Brain microvascular endothelial cell (primary cell): ENCODE measurements at places on chromosomes 16 and 17.

GRCh38 chr16:7137560-7138330 lies 194.9 kb upstream of the RBFOX1 start:
- no peak for DNase-seq

DNA sequence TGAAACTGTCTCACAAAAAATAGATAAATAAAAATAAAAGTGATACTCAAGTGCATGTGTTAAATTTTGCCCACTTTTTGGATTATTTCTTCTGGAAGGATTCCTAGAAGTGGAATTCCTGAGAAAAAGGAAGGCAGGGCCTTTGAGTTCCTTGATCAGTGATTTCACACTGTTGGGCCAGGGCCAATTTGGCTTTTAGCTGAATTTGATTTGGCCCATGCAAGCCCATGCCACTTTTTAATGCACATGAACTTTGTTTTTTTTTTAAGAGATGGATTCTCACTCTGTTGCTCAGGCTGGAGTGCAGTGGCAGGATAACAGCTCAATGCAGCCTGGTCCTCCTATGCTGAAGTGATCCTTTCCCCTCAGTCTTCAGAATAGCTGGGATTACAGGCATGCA lies 96.3 kb downstream of the TNFRSF13B start:
- DNase-seq: no peak

DNA sequence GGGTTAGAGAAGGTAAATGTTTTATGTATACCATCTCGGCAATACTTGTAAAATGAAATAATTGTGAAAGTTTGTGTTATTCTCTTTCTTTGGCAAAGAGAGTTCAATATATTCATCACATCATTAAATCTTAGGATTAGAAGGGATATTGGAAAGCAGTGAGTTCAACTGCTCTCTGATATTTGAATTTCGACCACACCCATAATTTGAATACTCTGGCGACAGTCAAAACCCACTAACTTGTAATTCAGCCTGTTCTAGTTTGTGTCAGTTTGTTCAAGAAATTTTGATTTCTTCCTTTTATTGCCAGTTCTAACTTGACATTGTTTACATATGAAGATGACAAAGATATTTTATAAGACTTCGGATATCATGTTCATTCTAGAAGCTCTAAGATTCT lies 1380.5 kb upstream of the CDH8 start:
- DNase-seq: no peak

DNA sequence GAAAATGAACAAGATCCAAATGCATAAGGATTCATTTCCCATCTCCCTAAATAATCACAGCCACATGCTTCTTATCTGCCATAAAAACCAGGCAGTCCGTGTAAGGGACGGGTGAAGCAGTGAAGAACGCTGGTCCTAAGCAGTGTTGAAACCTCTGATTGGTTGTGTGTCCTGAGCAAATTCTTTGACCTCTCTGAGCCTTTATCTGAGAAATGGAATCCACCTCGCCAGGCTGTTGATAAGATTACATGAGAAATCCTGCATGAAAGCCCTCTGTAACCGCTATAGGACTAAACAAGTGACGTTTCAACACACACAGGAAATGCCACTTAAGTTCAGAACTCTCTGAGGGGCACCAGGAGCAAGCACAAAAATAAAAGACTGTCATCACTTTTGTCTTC lies 26.8 kb downstream of the GAS7 start:
- DNase-seq: peak; percentile 11

- DNase-seq: no peak
Observed at GRCh38 chr16:47016700-47017133, 43.2 kb upstream of the DNAJA2 start.

DNA sequence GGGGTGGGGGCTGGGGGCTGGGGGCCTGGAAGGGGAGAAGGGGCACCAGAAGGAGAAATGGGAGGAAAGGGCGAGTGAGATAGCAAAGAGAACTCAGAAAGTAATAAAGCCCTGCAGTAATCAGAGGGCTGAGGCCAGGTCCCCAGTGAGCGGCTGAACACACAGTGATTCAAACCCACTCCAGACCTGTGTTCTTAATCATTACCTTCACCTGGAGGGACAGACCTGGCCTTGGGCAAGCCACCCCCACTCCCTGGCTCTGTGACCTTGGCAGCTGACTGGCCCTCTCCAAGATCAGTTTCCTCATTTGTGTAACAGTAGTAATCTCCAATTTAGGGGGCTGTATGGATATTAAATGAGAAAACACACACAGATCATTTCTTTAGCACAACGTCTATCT lies 150.4 kb downstream of the WWOX start:
- DNase-seq: no peak

- peak; percentile 73 for DNase-seq
Observed at GRCh38 chr16:85514598-85515318, 98.4 kb upstream of the GSE1 start.

DNA sequence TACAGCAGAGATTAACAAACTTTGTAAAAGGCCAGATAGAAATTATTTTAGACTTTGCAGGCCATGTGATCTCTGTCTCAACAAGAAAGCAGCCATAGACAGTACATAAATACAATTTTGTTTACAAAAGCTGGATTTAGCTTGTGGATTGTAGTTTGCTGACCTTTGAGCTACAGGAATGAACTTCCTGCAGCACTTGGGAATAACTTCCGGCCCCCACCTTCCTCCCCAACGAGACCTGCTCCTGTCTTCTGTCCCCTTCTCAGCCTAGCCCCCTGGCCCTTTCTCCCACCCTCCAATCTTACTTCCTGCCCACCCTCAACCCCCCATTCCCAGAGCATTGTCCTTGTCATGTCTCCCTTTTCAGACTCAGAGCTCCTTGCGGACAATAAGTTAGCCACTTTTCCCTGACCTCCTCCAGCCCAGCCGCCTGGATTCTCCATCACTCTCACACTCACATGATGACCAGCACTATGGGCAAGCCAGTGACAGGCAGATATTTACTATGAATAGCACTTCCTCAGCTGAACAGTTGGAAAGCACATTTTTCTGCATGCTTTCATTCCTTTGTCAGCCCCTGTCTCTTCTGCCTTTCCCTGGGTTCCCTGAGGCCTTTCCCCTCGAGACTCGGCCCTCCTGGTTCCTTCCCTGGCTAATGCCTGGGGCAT lies 27.6 kb upstream of the DLX3 start:
- DNase-seq: peak; percentile 29

DNA sequence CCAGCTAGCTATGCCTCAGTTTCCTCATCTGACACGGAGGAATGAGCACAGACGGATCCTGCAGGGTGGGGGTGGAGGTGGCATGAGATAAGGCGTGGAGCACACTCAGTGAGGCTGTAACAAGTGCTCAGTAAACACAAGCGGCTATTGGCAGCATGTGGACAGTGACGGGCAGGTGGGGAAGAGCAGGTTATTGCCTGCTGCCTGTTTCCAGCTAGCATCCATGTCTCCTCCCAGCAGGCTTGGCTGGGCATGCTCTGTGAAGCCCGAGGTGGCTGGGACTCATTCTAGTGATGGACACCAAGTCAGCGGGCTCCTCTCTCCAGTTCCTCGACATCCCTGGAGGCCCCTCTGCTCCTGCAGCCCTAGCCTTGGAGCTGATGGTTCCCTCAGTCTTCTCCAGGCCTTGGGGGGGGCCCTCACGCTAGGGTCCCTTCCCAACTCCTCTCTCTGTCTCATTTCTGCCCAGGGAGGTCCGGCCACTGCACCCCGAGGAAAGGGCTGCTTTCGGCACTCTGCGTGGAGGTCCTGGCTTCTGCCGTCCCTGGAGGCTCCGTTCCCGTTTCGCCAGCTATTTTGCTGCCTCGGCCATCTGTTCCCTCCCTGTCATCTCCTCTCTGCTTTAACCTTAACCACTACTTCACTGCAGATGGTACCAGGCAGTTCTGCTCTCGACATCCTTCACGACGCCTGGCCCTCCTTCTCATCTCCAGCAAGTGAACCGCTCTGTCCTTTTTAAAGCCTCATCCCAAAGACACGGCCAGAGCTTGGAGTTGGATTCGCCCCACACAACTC lies 6.2 kb downstream of the RTN4RL1 start:
- no peak for DNase-seq

DNA sequence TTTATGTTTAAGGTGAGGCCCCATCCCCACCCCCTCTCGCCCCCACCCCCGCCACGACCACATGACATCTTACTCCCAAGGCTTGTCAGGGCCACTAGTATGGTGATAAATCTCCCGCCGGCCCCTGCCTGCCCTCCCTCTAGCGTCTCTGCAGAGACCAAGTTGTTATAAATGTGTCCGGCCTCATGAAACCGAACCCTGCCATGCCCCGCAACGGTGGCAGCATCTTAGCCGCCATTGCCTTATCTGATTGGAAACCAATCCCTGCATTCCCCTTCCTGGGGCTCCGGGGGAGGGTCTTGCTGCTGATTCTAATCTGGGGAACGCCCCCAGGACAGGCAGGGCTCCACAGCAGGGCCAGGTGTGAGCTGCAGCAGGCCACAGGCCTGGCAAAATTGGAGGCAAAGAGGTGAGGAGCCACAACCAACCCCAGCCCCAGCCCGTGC lies 352.4 kb downstream of the C16orf95 start:
- no peak for DNase-seq

- no peak for DNase-seq
Observed at GRCh38 chr17:61839300-61839786, 24.0 kb downstream of the BRIP1 start.

DNA sequence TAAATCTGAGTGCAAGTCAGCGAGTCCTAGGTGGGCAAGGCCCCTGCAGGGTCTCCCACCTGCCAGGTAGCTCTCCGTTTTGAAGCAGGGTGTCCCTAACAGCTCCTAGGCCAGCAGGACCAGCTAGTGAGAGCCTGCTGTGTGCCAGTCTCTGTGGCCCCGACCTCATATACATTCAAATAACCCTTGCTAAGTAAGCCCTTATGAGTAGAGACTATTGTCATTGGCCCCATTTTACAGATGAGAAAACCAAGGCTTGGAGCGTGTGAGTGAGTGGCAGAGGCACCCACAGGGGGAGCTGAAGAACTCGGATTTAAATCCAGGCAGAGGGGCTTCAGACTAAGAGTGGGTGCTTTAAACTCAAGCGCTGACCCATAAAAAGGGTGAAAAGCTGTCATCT lies 39.7 kb upstream of the EMP2 start:
- no peak for DNase-seq

DNA sequence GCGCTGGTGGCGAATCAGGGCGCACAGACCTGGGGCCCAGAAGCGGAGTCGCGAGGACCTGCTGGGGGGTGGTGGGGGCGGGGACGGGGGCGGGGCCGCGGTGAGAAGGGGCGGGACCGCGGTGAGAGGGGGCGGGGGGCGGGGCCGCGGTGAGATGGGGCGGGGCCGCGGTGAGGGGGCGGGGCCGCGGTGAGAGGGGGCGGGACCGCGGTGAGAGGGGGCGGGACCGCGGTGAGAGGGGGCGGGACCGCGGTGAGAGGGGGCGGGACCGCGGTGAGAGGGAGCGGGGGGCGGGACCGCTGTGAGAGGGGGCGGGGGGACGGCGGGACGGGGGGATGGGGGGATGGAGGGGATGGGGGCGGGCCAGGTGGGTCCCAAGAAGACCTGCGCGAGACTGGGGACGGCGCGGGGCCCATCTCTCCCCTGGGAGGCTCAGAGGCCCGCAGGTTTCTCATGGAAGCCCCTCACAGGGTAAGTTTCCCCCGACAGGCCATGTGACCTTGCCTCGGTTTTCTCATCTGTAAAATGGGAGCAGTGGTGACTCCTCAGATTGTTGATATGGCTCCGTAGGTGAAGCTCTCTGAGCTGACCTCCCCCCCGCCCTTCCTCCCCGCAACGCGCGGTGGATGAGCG lies 28.6 kb upstream of the DBNDD1 start:
- DNase-seq: no peak

GRCh38 chr16:53692146-53692545 lies 11.5 kb downstream of the RPGRIP1L start:
- DNase-seq: no peak

DNA sequence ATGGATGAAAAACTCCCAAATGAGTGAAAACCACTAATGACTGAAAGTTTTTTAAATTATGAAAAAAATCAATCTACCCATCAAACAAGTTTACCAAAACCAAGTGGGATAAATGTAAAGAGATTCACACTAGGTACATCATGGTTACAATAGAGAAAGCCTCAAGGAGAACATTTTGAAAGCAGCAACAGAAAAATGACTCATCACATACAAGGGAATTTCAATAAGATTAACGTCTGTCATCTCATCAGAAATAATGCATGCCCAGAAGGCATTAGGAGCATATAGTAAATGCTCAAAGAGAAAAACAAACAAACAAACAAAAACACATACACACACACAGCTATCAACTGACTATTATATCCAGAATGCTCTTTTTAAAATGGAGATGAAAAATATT lies 261.8 kb upstream of the KIF2B start:
- DNase-seq: no peak

DNA sequence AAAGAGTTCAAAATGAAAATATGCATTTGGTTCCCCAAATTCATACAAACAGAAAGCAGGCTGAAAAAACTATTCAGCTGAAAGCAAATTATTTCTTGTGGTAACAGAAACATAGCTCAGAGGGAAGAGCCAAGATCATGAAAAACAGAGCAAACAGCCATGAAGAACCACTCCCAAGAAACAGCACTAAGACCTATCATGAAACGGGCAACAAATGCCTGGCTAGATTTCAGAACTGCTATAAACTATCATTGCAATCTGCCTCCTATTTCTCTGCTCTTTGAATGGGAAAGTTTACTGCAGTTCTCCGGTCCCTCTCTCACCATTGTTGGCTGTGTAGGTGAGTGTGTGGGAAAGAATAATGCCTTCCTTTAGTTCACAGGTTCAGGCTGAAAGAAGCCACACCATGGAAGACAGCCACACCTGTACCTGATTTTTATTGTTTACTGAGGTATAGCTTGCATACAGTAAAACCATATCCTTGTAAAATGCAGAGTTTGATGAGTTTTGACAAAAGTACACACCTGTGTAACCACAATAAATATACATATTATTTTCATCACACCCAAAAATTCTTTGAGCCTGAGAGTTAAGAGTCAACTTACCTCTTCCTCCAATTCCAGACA lies 48.2 kb downstream of the CEP112 start:
- no peak for DNase-seq

DNA sequence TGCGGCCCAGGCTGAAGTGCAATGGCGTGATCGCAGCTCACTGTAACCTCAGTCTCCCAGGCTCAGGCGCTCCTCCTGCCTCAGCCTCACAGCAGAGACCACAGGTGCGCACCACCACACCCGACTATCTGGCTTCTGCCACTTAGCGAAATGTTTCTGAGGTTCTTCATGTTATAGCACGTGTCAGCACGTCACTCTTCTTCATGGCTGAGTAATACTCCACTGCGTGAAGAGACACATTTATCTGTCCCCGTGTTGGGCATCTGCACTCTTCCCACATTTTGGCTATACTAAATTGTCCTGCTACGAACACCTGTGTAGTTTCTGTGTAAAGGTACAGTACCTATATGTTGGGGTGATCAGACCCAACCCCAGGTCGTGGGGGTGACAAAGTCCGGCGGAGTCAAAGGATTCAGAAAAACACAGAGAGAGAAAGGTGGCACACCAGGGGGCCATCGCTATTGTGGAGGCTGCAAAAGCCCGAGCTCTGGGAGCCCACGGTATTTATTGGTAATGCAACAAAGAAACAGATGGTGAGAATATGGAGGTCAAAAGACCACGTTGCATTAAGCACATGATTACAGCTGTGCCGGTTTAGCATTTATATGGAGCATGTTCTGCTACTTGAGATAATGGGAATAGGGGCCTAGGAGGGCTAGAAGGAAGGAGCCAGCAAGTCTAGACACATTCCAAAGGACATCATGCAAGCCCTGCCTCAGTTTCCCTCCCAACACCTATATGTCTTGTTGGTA lies 851 bp upstream of the DPEP1 start:
- DNase-seq: no peak

GRCh38 chr16:7545251-7545650 lies 212.6 kb downstream of the RBFOX1 start:
- DNase-seq: no peak

GRCh38 chr16:17828012-17828411 lies 357.3 kb upstream of the XYLT1 start:
- DNase-seq: peak; percentile 88

- no peak for DNase-seq
Observed at GRCh38 chr16:23014592-23014991, 134.7 kb downstream of the USP31 start.
